ENCODE measurements at places on chromosomes 2 and 18.

- no peak for DNase-seq
These were observed 153.0 kb downstream of the ZFP36L2 start for GRCh38 chr2:43073401-43073825.

DNA sequence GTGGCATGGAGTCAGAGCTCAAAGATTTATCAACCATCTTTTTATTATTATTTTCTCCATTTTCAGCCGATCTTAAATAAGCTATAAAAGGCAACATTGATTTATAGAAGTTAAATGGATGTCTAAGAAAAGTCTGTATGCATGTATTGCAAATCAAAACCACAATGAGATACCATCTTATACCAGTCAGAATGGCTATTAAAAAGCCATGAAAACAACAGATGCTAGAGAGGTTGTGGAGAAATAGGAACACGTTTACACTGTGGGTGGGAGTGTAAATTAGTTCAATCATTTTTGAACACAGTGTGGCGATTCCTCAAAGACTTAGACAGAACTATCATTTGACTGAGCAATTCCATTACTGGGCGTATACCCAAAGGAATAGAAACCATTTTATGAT is 731.0 kb downstream of the CNTNAP5 start:
- DNase-seq = no peak

GRCh38 chr2:228927028-228928010 is 343.8 kb downstream of the PID1 start:
- peak; percentile 8 for DNase-seq

- peak; percentile 3 for DNase-seq
These were observed 5.1 kb upstream of the PIEZO2 start for GRCh38 chr18:11154368-11154989.

GRCh38 chr18:30361864-30362540 is 680.5 kb downstream of the DSC3 start:
- no peak for DNase-seq

- no peak for DNase-seq
These were observed 2.5 kb upstream of the PER2 start for GRCh38 chr2:238290715-238291549.

Measured in NCI-H748 treated with DMSO at 0.1 percent for 48 hours (cell line).